ENCODE measurements at places on chromosomes 6 and 20.

DNA sequence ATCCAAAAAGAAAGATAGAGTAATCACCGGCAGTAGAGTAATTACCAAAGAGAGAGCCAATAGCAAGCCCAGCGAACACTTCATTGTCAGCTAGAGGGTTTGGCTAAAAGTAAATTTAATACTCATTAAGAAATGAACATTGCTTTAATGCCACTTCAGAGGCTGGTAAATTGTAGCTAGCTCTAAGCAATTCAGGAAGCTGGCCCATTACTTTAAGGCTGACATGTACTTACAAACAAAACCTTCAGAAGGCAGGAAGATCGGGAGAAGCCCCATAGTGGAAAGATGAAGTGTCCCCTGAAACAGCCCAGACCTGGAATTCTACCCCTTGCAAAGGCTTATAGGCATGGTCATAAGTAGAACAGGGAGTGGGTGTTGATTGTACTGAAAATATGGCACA lies 396.6 kb upstream of the ID4 start:
- DNase-seq = no peak

- no peak for DNase-seq
Measured at GRCh38 chr6:9540534-9541126, 874.2 kb downstream of the TFAP2A start.

- no peak for DNase-seq
Measured at GRCh38 chr20:3658716-3659491, 4.3 kb downstream of the GFRA4 start.

- DNase-seq = no peak
Measured at GRCh38 chr6:107698146-107698545, 126.0 kb downstream of the SCML4 start.

GRCh38 chr20:39829256-39829655 lies 859.8 kb downstream of the MAFB start:
- DNase-seq = no peak

DNA sequence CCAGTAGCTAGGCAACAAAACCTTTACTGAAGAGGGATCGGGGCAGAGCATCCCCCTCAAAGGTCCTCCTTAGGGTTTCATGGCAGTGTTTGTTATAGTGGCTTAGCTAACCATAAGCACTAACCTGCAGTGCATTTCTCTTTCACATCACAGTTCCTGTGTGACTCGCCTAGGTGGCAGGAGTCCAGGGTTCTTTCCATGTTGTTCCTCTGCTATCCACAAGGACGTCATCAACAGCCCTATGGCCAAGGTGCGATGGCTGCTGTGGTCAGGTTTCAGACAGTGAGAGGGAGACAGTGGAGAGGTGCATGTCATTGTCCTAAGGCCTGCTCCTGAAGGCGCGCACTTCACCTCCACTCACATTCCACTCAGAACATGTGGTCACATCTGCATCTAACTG lies 38.8 kb upstream of the FOXA2 start:
- no peak for DNase-seq

DNA sequence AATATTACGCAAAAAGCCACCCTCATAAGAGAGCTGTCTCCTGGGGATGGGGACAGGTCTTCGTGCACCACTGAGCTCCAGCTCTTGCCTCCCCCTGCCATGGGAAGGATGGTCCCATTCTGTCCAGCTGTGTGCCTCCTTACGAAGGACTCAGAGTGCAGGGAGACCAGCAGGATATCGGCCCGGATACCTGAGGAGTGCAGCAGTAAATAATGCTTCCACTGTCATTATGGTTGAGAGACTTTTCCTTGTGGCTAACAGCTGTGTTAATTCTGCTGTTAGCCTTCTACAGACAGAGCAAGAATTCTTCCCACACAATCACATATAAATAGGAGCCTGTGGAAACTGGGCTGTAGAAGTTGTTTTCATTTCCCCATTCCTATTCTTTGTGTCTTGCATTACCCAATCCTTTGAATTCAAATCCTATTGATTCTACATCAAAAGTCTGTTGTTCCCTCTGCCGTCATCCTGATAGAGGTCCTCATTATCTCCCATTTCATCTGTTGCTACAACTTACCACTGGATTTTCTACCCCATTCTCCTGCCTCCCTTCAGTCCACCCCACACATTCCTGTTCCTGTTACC lies 364.6 kb upstream of the SOX4 start:
- no peak for DNase-seq

GRCh38 chr6:161021998-161022743 lies 30.6 kb downstream of the MAP3K4 start:
- no peak for DNase-seq

- DNase-seq = no peak
Measured at GRCh38 chr6:126054258-126054702, 67.9 kb downstream of the TRMT11 start.

DNA sequence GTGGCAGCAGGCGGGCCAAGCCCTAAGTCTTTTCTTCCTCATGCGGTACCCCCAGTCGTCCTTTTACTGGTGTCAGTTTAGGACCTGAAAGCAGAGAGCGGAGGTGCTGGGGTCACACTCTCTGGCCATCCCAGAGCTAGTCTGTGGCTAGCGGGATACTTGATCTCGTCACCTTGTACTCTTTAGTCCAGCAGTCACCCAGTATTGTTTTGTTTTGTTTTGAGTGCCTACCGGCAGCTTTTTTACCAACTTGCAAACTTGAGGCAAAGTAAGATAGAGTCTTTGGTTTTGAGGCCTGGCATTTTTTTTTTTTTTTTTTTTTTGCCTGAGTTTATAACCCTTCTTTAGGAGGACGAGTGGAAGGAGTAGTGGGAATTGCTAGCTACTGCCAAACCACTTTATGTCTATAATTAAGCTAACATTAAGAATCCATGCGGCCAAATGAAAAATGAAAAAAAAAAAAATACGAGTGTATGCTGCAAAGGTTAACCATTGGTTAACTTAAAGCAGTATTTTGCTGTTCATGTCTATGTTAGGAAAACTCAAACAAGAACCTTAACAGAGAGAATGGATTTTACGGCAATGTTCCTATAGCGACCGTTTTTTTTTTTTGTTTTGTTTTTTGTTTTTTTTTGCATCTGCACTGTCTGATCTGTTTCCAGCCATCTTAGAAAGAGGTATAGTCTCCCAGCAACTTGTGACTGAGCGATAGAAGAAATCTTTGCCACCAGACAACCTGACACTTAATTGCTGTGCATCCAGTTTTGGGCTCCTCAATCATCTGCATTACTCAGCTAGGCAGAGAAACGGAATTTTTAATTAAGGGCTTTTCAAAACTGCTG lies 56.9 kb downstream of the FAM217A start:
- no peak for DNase-seq

GRCh38 chr6:164227952-164228522 lies 813.5 kb downstream of the QKI start:
- no peak for DNase-seq

GRCh38 chr20:52985687-52986086 lies 13.5 kb downstream of the TSHZ2 start:
- DNase-seq = no peak

DNA sequence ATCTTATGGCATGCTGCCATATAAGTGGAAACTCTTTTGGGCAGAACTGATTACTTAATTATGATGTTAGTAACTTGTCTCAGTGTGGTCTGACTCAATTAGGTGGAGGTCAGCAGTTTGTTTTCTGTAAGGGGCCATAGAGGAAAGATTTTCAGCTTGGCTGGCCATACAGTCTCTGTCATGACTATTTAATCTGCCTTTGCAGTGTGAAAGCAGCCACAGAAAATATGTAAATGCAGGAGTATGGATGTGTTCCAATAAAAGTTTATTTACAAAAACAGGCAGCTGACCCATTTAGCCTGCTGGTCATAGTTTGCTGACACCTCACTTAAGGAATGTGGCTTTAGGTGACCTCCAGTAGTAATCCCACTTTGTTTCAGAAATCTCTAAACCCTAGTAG lies 700.7 kb downstream of the EPM2A start:
- DNase-seq = no peak

- no peak for DNase-seq
Measured at GRCh38 chr6:170500955-170501590, 52.0 kb downstream of the PSMB1 start.

DNA sequence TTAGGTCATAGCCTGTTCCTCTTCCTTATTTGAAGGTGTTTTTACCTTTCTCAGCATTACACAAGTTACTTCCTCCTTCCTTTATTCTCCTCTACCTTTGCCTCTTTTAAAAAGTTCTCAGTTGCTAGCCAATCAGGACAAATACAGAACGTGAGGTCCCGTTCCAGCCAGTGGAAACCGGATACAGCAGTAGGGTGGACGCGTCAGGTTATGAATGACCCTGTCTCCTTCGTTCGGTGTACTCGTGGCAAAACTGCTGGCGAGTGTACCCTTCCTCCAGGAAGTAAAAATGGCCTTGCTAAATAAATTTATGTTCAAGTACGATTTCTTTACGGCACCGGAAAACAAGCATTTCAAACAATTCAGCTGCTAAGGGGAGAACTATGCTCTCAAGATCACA lies 77.0 kb upstream of the MLN start:
- DNase-seq = no peak

DNA sequence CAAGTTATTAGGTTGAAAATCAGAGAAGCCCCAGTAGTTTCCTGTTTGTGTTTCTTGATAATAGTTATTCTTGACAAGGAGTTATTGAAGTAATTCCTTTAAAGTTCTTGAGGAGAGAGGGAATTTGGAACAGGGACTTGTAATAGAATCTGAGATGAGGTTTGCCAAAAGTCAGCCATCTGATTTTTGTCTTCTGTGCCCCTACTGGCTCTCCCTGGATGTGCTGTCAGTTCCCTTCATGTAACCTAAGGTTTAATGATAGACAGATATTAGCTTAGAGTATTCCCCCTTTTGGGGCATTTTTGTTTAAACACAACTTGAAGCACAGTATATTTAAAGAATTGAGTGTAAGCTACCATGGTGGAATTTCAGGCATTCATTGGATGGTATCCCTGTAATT lies 71.4 kb downstream of the CARMIL1 start:
- no peak for DNase-seq

DNA sequence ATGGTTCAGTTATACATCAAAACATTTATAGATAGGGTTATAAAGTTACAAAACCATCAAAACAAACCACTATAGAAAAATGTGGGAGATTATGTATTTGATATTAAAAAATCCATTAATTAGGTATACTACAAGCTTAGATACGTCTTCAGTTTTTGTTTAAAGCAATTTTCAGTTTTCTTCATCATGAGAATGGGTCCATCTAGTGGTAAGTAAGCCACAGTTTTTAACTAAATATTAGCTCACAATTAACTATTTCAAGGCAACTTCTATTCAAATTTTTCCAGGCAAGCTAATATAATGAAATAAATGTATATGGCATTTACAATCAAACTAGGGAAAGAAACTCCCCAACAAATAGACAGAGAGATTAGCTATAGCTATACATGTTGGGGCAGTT lies 44.4 kb downstream of the RNGTT start:
- DNase-seq = no peak
